ENCODE measurements at places on chromosomes 2 and 18.
A peak's percentile ranks its signal among the peaks of the same experiment; 100 is the strongest.

DNA sequence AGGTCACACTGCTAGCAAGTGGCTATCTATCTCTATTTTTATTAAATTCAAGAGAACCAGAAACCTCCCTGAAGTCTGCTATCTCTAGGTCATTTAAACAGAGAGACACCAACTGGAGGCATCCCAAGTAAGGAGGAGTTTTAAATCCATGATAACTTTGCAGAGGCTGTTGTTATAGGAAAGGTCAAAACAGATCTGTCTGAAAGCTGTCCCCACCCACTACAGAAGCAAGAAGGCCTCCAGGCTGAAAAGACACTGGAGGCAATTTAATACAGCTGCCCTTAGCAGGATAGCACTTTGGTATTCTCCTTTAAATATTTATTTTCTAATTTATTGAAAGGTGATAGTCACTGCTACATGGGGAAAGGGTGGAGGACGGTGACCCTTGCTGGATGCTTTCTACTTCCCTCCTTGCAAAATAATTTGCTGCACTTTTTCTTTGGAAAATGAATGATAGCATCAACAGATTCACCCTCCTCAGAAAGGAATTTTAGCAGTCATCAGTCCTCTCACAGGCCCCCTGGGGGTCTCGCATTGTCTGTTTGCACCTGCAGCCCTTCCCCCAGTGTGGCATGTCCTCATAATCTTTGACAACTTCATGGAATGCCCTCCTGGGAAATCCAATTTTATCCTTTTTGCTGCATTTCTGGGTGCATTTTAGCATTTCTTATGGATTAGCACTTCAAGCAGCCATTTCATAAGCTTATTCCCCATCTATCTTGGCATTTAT, 429.5 kb upstream of the TNP1 start:
- DNase-seq = no peak

DNA sequence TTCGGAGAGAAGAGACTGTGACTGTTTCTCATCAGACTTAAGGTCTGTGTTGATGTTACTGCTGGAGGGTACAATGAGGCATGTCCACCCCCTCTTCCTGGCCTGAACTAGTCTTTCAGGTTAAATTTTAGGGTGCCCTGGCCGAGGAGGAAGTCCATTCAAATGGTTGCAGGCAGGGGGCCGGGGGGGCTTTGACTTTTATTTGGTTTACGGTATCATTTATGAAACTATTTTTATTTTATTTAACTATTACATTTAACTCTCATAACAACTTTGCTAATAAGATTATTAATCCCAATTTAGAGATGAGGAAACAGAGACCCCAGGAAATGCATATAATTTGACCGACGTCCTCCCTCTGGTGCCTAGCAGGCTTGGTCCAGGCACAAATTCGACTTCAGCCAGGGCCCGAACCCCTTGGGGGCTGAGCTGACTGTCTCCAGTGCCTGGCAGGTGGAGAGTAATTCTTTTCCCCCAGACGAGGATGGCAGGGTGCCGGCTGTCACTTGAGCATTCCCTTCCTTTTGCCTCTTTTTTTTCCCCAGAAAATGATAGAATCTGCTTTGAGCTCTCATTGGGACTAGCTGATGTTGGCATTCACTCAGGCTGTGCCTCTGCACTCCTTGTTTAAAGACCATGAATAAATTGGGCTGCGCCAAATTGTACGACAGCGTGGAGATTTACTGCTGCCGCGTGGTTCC, 255.3 kb upstream of the SALL3 start:
- DNase-seq = no peak

DNA sequence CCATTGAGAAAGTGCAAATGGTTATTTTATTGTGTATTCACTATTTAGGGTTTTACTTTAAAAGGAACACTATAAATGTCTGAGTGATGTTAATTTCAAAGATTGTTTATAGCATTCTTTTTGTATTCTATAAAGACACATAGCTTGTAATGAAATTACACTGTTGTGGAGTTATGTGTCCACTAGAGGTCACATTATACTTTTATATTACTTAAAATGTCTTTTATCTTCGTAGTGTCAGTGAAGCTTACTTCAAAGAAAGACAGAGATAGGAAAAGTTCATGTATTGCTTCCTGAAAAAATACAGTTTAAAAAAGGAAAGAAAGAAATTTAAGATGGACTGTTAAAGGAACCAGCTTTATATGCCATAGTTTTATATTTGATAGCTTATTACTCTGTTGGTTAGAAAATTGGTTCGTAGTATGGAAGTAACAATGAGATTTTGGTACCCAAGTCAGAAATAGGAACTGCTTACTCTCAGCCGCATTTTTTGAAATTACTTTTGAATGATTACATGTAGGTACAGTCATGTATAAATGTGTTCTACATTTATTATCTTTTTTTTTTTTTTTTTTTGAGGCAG, 20.5 kb downstream of the APLF start:
- DNase-seq = no peak

DNA sequence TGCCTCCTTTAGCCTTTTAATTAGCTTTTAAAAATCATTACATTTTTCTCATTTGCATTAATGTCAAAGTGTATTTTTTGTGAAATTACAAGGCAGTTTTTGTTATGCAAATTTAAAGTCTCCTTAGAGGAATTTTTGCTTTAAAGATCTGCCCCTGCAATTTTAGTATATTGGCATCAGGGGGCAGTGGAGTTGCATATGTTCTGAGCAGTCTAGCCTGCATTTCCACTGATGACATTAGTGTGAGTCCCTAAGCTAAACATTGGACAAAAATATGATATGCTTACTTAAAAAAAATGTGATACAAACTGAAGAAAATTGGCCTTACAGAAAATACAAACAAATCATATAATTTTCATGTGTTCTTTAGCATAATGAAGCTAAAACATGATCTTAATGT, 426.5 kb downstream of the SLC4A3 start:
- DNase-seq = no peak

DNA sequence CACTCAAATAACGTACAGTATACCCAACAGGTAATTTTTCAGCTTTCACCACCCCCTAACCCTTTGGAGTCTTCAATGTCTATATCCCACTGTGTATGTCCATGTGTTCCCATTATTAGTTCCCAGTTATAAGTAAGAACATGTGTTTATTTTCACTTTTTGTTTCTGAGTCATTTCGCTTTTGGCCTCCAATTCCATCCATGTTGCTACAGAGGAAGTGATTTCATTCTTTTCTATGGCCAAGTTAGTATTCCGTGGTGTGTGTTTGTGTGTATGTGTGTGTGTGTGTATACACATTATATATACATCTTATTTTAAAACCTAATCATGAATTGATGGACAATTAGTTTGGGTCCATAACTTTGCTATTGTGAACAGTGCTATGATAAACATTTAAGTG, 464.4 kb downstream of the CMPK2 start:
- no peak for DNase-seq

DNA sequence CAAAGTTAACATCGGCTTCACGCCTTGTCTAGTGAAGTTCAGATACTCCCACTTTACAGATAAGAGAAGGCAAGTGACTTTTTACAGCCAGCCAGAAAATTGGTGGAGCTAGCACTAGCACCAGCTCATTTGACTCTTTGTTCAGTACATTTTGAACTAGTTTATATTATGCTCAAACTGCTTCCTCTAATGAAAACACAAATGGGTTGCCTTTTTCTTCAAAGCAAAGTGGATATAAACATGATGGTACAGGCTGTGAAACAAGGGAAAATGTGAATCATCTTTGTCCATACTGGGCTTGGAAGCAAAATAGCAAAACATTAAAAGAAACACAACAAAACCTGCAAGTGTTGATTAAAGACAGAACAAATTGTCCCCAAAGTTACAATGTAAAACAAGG, 99.6 kb upstream of the LHCGR start:
- DNase-seq = no peak

GRCh38 chr2:226057365-226057764, 657.9 kb downstream of the NYAP2 start:
- DNase-seq = no peak

DNA sequence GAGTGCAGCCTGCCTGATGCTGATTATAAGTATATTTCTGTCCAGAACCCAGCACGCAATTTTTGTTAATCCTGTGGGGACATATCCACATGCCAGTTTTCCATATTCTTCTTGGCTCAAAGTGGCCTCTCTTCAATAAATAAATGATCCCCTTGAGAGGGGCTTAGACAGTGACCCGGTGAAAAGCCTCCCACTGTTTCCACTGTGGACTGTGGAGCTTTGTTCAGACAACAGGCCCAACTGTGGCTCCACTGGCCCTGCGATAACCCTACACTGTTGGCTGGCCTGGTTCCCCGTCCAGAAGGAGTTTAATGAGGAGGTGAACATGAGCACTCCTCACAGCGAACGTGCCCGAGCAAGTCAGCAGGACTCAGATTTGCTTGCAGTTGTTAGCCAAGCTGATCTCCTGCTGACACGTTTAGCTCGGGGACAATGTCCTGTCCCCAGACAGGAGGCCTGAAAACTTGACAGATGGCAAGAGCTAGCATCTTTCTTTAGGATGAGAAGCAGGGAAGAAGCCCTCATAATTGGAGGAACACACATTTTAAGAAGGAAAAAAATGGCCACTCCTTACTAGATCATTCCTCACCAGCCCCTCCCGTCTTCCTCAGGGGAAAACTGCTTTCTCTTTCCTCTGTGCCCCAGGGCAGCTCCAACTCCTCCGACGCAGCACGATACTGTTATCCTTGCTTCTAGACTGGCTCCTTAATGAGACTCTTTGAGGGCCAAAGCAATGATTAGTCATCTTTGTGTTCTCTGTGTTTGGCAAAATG, 20.0 kb upstream of the MTCL1 start:
- no peak for DNase-seq

- DNase-seq = no peak
These were observed 65.7 kb downstream of the TRABD2A start for GRCh38 chr2:84815146-84815545.

DNA sequence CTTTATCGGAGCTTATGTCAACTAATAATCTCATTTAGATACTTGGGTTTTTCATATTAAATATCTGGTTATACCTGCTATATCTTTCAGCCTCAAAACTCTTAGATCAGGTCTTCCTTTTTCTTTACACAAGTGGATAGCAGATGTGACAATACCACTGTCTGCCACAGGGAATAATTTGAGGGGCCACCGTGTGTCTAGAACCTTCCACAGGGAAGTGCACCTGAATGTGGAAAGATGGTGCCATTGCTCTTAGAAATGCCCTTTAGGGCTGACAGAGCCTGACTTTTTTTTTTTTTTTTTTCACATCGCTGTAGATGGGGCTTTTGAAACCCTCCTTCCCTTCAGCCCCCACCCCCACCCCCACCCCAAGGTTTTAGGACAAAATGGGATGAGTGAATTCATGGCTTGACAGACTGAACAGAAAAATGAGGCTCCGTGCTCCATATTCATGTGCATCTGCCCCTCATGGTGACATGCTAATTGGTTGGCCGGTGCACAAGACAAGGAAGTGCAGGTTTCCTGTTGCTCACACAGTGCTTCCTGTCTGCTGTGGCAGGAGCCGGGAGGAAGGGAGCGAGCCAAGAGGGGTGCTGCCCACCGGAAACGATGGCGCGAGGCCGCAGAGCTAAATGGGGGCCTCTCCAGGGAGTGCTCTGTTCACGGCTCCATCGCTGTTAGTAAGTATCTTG, 246.0 kb downstream of the LDLRAD4 start:
- peak; percentile 54 for DNase-seq

DNA sequence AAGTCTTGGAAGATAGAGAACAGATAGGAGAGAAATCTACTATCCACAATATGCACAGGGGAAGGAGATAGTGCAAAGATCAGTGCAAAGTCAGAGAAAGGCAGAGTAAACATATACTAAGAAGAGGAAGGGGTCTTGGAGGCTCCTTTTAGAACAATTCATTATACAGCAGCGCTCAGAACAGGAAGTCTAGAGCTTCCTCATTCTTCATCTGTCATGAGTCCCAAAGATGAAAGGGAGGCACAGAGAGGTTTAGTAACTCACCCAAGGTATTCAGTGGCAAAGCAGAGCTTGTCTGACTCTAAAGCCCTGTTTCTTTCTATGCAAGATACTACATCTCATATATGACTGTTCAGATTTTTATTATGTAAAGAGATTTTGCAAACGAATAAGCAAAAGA, 1.4 kb downstream of the SP110 start:
- DNase-seq = no peak

GRCh38 chr2:176370467-176371171, 101.4 kb downstream of the MTX2 start:
- DNase-seq = no peak

- no peak for DNase-seq
These were observed 252.5 kb downstream of the PIEZO2 start for GRCh38 chr18:10896851-10897250.

DNA sequence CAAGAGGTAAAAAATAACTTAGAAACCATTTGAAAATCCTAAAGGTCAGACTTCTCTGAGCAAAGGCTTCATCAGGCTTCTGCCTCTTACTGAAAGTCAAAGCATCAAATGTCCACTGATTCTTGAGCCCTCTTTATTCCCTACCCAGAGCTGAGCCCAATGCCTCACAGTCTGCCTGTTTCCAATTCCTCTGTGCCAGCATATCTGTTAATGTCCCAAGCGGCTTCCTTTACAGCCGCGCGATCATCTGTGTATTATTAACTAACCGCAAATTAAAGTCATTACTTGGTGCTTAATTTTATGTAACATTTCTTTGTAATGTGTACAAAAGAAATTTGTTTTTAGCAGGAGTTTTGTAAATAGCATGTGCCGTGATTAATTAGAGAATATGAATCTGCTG, 418.8 kb upstream of the HNRNPA3 start:
- DNase-seq = no peak

DNA sequence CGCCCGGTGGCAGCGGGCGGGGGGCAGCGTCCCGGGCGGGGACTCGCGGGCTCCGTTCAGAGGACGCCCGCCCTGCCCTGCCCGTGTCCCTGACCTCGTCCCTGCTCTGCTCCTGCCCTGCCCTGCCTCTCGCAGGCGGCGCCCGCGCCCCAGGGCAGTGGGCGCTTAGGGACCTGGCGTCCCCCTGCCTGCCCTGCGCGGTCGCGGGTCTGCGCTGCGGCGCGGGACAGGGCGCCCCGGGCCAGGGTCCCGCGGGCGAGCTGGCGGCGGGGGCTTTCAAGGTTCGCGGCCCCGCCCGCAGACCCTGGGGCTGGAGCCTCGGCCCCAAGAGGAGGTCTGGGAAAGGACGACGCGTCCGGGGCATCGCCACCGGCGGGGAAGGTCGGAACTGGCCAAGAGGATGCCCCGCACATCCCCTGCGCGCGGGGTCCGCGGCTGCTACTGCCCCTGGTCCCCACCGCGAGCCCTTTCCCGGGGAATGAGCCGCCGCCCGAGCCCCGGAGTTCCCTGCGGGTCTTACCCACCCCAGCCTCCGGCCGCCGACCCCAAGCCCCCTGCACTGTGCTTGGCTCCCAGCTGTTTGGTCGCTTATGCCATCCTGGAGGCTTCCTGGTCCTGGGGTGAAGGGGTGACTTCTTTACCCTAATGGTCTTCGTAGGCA, 679 bp downstream of the RNF144A start:
- no peak for DNase-seq

GRCh38 chr2:216183462-216183861, 74.3 kb downstream of the XRCC5 start:
- no peak for DNase-seq

DNA sequence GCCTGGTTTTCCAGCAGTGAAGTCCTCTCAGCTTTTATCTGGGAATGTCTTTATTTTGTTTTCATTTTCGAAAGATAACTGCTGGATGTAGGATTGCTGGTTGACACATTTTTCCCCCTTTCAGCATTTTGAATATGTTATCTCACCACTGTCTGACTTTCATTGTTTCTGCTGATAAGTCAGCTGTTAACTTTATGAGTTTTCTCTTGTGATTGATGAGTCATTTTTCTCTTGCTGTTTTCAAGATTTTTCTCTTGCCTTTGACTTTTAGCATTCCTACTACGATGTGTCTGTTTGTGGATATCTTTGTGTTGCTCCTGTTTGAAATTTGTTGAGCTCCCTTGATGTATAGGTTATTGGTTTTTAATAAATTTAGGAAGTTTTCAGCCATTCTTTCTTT, 85.5 kb downstream of the AGPS start:
- DNase-seq = no peak
